ENCODE measurements at places on chromosomes 6 and 20.

DNA sequence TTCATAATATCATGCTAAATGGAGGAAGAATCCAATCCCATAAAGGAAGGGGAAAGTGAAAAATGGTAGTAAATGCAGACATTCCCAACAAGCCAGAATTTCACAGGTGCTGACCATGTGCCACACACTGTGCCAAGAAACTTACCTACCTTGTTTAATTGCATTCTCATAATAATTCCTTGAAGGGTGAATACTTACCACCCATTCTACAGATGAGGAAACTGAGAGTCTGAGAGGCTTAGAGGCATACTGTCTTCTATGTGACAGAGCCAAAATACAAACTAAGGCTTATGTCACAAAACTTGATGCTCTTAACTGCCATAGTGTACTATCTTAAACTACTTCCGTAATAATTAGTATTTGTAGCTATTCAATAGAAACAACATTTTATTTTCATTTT lies 454.7 kb downstream of the UTRN start:
- DNase-seq = no peak

DNA sequence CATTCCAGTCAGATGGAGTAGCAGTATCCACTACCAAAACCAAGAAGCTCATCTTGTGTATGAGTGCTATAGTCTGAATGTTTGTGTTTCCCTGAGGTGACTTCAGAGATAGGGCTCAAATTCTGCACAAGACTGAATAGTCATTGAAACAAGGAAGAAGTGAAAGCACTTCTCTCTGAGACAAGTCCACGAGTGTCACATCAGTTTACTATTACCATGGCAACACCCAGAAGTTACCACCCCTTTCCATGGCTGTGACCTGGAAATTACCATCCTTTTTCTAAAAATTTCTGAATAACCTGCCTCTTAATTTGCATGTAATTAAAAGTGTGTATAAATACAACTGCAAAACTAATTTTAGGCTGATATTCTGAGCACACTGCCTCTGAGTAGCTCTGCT lies 682.1 kb upstream of the ADGRB3 start:
- no peak for DNase-seq

DNA sequence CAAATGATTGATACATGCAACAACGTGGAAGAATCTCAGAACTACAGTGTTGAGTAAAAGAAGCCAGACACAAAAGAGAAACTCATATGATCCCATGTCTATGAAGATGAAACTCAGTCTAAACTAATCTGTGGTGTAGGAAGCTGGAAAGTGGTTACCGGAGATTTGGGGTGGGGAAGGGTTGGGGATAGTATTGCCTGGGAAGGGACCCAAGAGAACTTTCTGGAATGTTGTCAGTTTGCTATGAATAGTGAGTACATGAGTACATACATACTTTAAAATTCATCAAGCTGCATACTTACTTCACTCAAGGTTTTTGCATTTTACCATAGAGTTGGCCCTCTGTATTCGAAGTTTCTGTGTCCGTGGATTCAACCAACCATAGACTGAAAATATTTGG lies 106.0 kb downstream of the SAMD5 start:
- no peak for DNase-seq

- no peak for DNase-seq
Observed at GRCh38 chr20:2244993-2245392, 50.8 kb upstream of the TGM3 start.

DNA sequence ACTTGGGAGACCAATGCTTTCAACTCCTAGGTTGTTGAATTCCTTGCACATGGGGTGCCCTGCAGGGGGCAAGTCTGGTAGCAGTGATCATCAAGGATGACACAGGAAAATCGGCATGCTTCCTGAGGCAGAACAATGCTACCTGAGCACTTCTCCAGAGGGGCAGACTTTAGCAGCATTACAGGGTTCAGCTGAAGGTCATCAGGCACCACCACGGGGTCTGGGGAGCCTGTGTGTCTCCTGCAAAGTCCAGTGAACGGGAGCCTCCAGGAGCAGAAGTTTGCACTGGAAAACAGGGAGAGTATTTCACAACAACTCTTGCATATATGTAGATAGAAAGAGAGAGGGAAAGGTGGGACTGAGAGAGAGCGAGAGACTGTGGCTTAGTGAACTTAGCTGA lies 10.2 kb downstream of the VSX1 start:
- no peak for DNase-seq

- no peak for DNase-seq
Observed at GRCh38 chr6:125802383-125802782, 11.6 kb downstream of the NCOA7 start.

Data from dermis blood vessel endothelial cell (primary cell).